ENCODE measurements at places on chromosomes 1 and 21.

- no peak for DNase-seq
Observed at GRCh38 chr1:73673971-73674370, 524.0 kb downstream of the LRRIQ3 start.

DNA sequence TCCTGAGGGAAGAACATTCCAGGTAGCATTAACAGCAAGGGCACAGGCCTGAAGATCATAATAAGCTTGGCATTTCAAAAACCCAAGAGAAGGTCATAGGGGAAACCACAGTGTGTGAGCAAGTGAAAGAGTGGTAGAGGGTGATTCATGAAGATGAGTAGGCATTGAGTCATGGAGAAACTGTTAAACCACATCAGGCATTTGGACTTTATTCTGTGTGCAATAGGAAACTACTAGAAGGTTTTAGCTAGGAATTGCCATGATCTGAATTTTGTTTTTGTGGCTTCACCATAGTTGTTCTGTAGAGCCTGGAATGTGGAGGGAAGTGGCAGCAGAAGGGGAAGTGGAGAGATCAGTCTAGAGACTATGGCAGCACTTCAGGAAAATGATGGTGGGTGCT, 359.0 kb upstream of the PTBP2 start:
- no peak for DNase-seq

DNA sequence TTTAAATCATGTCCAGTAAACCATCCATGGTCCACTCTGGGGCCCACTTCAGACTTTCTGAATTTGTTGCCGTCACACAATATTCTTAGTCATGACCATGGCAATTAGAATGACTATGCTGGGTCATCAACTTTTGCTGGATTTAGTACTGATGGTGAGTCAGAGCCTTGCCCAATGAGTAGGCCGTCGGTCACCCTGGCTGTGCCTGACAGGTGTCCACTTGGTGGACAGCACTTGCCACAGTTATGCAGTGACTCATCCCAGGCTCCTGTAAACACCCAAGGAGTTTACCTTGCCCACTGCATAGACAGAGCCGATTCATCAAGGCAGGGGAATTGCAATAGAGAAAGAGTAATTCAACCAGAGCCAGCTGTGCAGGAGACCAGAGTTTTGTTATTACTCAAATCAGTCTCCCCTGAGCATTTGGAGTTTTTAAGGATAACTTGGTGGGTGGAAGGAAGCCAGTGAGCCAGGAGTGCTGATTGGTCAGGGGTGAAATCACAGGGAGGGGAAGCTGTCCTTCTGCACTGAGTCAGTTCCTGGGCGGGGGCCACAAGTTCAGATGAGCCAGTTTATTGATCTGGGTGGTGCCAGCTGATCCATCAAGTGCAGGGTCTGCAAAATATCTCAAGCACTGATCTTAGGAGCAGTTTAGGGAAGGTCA, 333.8 kb downstream of the PTPRU start:
- no peak for DNase-seq

DNA sequence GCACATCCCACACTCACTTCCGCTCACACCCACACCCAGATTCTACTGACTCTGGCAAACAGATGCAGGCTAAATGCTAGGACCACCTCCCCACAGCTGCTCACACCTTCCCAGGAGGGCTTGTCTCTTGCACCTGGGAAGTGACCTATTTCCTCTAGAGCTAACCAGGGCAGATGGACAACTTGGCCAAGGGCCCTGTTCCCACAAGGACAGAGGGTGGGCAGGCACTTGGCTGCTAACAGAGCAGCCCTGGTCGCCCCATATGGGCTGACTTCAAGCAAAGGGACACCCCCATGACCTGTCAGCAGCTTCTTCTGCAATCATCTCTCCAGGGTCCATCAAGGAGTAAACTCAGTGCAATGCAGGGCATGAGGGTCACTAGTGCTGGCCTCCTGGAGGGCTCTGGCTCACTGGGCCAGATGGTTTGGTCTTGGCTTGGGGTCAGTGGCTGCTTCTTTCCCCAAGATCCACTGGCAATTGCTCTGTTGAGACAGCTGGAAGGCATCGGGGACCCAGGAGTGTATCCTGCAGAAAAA, 641.5 kb downstream of the PLPP3 start:
- no peak for DNase-seq

DNA sequence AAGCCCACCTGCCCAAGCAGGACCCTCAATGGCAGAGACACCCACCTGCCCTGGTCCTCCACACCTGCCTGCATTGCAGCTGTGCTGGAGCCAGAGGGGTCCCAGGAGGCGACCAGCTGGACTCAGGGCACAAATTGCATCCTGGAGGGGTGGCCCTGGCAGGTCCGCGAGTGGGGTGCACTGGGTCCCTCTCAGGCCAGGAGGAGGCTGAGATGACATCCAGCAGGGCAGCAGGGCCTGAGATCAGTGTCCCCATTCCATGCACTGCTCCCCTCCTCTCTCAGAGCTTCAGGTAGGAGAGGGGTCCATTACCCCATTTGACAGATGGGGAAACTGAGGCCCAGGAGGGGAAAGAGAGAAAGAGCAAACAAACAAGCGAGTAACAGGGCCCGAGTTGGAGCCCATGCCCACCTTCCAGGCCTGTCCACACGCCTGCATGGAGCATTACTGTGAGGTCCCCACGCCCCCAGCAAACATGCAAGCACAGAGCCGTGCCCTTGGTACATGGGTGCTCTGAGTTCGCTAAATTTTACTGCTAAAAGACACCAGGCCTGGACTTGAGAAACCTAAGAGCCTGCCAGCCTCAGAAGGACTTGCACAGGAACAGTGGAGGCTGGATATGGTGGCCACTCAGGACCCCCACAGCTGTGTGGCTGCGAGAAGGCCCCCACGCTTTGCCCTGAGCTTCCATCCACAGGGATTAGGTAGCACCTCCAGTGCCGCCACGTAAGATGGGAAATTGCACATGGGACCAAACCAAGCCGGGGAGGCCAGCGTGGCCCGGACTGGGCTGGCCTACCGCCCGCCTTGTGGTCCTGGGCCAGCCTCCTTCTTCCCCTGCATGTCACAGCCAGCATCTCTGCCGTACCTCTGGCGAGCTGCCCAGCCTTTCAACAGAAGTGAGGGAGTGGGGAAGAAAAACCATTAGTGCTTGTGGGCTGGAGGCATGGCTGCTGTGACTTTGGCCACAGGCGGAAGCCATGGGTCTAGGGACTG, 7.4 kb downstream of the WNT3A start:
- DNase-seq: no peak

DNA sequence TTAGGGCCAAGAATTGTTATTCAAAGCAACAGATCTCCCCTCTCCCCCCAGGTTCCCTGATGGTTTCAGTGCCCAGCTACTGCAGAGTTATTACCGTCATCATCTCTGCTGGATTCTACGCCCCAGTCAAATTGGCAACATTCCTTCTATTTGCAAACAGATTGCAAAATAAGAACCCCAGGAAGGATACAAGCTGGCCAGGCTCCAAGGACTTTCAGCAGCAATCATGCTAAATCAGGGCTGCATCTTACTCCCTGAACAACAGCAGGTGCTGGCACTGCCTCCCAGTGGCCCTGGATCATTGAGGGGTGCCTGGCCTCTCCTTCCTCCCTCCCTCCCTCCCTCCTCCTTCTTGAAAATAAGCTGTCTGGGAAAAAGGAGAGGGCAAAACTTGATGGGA, 521.6 kb upstream of the BEND5 start:
- DNase-seq: no peak

DNA sequence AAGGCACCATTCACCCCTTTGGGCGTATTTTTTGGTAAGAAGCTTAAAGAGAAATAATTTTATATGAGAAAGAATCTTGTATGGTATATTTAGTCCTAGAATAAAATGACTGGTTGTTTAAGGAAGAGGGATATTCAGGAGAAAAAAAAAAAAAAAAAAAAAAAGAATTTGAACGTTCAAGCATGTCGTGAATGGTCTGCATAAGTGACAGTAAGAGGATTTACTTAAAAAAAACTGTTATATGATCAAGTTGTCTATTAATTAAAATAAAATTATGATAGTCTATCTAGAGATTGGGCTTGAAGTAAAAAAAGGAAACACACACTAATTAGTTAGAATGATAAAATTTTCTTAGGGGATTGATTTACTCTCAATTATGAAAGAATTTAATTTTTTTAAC, 11.7 kb upstream of the OR14I1 start:
- DNase-seq: no peak

DNA sequence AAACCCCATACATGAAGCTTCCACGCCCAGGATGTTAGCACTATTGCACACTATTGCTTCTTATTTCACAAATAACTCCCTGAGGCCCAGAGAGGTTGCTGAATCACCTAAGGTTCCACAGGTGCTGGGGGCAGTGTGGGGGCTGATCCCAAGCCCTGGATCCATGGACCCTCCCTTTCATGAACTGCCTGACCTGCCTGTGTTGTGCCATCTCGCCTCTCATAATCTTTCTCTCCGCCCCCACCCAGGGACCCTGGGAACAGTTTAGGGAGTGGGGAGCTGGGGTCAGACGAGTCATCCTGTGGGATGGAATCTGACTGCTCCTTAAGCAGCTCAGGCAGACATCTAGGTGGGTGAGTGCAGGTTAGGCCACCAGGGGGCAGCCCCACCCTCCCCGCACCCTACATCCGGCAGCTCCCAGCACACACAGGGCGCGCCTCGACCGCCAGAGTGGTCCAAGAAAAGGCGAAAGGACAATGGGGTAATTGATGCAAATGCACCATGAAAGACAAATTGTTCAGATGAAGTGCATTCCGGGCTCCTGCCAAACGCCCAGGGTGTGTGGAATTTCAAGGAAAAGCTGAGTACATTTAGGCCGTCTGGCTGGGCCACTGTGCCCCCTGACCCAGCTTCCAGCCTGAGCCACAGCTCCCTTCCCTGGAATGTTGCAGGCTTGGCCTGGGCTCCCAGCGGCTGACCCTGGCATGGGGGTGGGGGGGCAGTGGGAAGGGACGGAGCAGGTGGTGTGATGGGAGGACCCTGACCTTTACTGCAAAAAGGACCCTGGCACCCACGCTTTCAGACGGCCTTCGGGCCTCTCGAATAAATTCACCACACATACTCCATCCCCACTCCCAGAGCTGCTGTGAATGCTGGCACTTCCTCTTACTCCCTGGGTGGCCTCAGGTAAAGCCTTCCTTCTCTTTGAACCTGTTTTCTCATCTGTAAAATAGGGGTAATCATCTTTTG, 20.8 kb downstream of the PHLDA3 start:
- DNase-seq: peak; percentile 43

GRCh38 chr1:167342846-167343245, 122.2 kb downstream of the POU2F1 start:
- DNase-seq: no peak

- peak; percentile 19 for DNase-seq
Observed at GRCh38 chr1:66764994-66765578, 12.8 kb downstream of the DYNLT5 start.

DNA sequence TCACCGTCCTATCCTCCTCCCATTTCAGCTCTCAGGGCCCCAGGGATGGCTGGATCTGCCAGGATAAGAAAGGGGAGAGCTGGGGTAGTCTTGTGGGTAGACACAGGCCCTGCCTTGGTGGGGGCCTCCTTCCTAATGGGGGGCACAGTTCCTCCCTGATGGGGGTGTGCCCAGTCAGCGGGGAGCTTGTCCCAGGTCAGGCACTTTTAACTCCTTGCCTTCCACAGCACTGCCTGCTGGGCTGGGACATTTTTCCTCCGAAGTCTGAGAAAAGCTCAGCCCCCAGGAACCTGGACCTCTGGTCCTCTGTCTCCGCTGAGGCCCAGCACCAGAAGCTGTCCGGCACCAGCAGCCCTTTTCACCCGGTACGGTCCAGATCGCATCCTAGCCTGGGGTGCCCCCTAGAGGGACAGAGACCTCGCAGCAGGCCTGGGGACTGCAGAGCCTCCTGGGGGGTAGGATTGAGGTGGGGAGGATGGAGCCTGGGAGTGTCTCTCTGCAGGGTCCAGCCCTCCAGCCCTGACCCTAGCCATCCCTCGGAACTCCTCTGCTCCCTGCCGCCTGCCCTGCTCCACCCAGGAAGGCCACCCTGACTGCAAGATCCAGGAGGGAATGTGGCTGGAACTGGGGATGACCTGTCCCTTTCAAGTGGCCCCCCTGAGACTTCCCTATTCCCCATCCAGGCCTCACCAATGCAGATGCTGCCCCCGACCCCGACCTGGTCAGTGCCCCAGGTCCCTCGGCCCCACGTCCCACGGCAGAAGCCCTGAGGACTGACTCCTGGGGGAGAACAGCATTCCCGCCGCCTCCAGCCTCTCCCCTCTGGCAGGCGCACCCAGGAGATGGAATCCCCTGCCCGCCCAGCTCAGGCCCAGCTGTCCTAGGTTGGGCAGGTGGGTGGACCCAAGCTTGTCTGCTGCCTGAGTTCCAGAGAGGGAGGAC, 12.0 kb downstream of the MIIP start:
- DNase-seq: no peak

DNA sequence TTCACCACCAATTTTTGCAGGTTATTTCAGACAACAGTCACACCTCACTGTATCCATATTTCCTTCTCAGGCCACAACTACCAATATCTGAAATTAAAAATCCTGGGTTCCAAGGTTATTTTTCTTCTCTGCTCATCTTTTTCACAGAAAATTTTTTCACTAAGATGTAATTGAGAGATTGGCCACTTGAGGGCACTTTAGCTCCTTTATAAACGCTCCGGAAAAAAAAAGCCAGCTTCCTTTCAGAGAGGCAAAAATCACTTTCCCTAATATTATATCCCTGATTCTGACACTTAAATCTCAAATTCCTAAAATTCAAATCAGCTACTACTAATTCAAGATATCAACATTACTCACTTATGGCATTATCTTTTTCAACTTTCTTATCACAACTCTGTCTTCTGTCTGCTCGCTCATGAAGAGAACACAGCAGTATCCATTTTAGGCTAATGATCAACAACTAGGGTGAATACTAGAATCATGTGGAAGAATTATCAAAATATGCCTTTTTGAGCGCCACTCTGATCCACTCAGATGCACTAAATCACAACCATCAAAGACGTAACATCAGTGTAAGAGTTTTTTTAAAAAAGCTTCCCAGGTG, 101.4 kb upstream of the RGS1 start:
- DNase-seq: no peak

- DNase-seq: no peak
Observed at GRCh38 chr1:102103646-102104045, 106.9 kb upstream of the OLFM3 start.

DNA sequence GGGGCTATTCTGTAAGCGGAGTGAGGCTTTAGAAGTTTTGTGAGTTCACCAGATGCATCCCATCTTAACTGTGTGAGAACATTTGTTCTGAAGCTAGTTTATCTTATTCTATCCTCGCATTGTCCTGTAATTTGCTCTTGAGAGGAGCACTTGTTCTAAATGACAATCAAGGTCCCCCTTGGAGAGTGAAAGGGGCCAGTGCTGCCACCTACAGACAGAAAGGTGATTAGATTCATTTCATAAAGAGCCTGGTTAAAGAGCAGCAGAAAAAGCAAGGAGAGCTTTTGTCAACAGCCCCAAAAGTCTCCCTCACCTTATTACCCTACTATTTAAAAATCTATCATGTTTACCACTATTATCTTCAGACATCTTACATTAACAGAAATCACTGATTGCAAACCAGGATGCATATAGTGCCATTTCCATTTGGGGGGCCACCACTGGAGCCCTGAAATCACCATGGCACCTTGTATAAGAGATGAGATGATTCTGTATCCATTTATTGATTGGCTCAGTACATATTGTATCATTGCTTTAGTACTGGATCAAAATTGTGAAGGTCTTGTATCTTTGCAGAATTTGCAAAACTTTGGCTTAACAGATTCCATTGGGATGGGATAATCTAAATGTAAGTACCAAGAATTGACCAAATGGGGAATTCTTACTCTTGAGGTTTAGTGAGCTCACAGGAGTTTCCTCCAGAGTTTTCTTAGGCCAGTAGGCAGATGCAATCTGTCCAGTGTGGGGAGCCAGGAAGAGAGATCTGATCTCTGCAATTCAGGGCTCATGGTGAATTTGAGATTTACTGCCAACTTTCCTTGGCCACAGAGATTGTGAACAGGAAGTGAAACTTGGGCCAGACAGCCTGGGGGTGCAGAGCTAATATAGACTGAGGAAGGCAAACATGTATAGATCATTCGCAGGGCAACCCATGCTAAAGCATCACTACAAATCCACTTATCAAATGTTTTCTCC, 64.3 kb upstream of the TRABD2B start:
- DNase-seq: no peak

Data from GM12864 (cell line).